ENCODE measurements at places on chromosomes 6 and 20. TPM values are rescaled to one million over a fixed set of nuclear protein-coding genes. Genes with fewer than 3 reads are reported as not detected.

GRCh38 chr20:36655004-36655403, 9.0 kb upstream of the SLA2 start:
- no peak for DNase-seq

C20orf141 gene
- not detected for total RNA-seq

TFAP2B gene
- total RNA-seq = not detected

SLC17A3 gene
- not detected for total RNA-seq

DNA sequence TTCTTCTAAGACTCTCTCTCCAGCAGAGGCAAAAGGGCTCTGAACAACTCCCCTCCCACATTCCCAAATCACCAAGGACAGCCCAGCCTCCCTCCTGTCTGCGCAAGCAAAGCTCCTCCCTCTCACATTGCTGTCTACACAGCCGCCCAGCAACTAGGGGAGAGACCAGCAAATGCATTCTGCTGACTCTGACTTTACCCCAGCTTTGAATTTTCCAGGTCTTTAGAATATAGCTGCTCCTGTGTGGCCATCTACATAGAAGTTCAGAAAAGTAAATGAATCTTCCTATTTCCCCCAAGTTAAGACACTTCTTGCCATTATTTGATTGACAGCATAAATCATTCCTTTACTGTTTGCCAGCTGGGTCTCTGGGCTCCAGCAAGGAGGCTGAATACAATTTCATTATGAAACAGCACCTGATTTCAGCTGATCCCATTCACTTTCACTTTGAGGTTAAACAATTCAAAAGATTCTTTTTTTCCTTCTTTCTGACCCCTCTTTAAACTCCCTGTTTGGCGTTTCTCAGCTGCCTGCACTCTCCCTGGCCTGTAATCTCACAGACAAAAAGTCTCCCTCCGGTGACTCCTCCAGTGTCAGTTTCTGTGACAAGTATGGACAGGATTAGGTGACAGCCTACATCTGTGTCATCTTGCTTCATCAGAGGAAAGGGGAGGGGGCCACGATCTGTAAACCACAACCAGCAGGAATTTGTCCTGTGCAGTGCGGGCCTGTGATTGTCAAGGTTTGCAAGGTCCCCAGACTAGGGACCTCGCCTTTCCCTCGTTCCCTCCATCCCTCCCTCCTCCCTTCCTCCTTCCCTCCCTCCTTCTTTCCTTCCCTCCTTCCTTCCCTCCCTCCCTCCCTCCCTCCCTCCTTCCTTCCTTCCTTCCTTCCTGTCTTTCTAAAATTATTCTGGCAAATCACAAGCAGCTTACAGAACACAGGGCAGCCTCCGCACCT, 205.6 kb upstream of the RIN2 start:
- no peak for DNase-seq

DNA sequence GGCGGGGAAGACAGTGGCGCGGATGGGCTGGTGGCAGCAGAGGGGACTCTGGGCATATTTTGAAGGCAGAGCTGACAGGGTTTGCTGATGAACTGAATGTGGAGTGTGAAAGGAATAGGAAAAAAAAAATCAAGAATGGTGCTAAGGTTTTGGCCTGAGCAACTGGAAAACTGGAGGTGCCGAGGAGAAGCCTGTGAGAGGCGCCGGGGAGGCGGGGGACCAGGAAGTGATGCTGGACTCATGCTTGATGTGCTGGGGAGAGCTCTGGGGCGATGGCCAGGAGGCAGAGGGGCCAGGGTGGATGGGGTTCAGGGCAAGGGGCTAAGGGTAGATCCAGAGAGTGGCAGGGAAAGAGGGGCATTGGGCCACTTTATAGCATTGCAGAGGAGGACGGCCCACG, 55.8 kb downstream of the SULF2 start:
- DNase-seq = no peak

DNA sequence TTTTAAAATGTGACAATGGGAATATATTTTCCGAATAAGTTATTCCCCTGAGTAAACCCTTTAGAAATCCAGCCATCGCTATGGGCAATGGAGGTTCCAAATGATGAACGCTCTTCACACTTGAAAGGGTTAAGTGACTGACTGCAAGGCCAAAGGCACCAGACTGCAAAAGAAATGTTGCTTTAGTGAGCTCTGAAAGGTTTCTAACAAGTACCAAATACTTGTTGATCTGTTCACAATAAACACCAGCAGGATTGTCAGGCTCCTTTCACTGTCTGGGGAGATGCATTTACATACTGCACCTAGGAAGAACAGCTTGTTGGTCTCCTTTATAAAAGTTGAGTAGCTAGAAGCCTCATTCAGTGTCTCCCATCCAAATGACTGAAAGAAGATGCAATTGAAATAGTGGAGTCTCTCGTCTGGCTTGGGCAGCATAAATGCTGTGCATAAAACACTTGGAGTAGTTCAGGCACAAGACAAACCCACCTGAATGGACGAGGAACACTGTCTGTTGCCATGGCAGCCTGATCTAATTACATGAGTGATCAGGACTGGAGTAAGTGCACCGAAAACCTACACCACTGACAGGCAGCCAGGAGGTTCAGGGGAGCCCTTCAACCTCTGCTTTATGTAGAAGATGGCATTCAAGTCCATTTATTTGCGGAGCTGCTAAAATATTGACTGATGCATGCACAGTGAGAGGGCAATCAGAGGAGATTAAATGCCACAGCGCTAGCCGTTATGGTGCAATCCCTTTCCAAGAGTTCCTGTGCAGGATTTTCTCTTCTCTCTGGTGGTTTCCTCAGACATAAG, 2.9 kb downstream of the ATXN1 start:
- no peak for DNase-seq

DNA sequence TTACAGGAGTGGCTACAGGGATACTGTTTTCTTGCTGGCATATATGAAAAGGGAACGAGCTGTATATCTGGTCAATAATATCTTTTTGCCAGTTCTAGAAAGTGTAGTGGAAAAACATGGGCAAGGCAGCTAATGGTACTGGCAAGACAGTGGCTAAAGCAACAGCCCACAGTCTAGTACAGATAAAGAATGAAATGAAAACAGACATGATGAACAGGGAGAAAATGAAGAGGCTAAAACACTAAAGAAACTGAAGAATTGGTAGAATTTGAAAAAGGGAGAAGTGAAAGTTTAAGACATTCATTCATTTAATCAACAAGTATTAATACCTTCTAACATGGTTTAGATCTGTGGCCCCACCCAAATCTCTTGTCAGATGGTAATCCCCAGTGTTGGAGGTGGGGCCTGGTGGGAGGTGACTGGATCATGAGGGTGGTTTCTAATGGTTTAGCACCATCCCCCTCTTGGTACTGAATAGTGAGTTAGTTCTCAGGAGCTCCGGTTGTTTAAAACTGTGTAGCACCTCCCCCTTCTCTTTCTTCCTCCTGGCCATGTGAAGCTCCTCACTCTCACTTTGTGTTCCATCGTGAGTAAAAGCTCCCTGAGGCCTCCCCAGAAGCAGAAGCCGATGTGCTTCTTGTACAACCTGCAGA, 18.1 kb downstream of the FAM184A start:
- no peak for DNase-seq

NRSN1 gene
- total RNA-seq = 0.14 TPM

DNA sequence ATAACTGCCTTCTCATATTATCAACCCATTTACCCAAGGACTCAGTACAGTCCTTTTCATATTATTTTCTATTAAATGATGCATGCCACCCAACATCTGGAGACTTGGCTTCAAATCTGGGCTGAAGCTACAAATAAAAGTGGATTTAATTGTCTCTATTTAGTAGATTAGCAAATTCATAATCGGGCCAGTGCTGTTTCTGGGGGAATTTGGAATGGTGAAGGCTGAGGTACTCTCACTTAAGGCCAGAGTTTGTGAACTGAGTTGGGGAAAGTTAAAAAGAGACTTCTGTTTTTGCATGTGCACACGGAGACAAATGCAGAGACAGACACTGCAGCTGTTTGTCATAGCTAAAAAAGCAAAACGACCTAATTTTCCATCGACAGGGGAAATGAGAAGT, 100.9 kb downstream of the PFDN4 start:
- DNase-seq = no peak

ZBTB2 gene
- total RNA-seq = 15.7 TPM

DNA sequence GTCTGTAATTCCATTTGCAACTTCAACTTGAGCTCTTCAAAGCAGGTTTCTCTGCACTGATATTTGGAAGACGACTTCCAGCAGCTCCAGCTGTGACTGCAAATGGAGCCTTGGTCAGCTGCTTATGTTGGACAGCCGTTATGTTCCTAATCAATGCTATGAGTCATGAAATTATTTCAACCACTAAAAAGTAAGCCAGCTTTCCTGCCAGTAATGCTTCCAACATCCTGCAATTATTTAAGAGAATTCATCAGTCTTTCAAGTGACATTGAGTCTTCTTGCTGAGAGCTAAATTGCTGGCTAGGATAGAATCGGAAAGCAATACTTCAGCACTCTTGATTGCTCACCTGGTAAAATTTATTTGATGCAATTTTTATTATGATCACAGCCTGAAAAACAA, 375.7 kb downstream of the MMUT start:
- no peak for DNase-seq

LY6G6C gene
- not detected for total RNA-seq

GRCh38 chr6:44453146-44453545, 65.6 kb downstream of the CDC5L start:
- no peak for DNase-seq

DNA sequence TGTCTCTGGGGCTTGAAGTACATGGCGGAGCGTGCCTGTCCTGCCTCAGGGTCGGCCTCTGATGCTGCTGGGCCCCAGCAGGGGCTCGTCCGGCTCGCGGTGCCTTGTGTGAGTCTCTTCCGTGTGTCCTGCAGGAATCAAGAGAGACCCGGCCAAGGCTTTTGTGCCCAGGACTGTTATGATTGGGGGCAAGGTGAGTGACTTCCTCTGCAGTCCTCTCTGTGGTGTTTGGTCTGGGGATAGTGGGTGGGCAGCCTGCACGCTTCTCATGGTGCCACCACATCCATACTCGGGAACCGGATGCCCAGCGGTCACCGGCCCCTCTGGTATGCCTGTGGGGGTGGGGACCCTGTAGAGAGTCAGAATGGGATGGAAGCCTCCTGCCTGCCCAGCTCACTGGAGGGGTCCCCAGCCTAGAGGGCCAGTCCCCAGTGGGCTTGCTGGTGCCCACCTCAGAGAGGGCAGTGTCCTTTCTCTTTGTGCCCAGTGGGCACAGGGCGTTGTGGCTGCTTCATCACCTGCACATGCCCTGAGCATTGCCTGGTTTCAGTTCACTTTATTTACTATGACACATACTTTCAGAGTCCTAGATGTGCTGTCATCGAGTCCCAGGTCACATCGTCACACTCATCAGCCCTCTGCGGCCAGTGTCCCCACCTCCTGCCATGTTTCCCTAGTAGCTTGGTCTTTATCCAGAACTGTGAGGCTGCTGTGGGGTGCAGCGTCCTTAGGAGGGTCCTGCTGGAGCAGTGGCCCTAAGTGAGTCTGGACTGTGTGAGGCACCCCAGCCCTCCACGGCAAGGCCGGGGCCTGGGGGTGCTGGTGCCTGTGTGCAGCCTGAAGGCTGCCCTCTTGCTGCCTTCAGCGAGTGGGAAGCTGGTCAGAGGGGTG, 40.7 kb downstream of the PYGB start:
- no peak for DNase-seq

- DNase-seq = no peak
Measured at GRCh38 chr20:61146023-61146422, 106.0 kb upstream of the CDH4 start.

TRIM31 gene
- total RNA-seq = 181 TPM

DNA sequence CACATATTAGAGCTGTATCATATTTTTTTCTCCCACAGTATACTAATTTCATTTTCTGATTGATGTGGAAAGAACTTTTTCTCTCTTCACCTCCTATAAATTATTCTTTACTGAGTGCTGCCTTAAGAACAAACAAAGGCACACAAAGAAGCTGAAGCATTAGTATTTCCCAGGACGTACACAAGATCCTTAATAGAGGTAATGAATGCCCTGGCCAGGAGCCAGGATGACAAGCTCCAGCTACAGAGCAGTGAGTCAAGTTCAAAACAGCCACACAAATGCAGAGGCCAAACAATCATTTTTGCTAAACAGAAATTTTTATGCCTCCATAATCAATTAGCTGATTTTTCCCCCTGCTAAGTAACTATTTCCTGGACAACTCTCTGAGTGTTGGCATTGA, 639.6 kb downstream of the EPHA7 start:
- peak; percentile 1 for DNase-seq

LY86 gene
- not detected for total RNA-seq

DNA sequence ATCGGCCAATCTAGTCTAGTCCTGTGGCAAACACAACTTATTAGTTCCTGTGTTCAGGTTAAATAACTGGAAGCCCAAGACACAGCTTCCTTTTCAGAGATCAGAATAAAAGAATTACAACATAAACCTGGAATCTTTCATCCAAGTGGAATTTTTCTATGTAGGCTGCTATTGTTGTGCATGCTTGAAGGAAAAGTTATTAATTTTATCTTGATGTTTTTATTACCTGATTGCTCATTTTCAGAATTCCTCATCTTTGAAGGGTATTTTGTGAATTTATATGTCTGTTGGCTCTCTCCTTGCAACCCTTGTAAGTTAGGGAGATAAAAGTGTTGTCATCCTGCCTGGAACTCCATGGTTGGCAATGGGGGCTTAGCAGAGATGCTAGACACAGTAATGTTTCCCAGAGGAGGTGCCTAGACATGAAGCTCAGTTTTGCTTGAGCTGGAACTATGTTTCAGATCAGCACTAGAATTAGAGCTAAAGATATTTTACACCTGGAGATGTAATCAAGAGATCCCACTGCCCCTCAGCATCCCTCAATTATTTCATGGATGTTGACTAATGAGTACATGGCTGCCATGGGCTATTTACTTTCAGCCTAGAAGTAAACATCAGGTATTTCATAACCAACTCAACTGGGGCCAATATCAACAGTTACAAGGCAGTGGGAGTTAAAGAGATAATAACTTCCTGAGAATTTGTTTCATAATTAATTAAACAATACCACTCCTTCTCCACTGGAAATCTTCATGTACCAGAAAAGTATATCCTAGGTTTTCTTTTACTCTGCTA, 367.0 kb upstream of the MARCKS start:
- no peak for DNase-seq

DEFB110 gene
- not detected for total RNA-seq

DNA sequence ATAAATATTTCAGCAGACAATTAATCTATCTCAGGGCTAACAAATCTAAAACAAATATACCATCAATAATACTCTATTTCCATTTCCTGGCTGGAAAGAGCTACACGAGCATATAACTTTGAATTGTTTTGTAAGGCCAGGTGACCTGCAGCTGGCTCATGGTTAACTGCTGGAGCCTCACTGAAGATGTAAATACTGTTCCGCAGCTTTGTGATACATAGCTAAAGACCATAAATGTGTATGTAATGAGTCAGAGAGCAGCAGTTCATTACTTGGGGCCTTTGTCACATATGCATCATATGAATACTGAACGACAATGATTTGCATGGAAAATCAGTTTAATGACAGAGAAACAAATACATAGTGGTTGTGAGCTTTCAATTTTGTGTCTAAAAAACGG, 109.4 kb upstream of the CCN2 start:
- no peak for DNase-seq
